Astrocyte of the spinal cord (primary cell): ENCODE measurements at places on chromosomes 1 and 21.

- DNase-seq = no peak
Measured at GRCh38 chr1:92924501-92924900, 36.8 kb downstream of the DIPK1A start.

DNA sequence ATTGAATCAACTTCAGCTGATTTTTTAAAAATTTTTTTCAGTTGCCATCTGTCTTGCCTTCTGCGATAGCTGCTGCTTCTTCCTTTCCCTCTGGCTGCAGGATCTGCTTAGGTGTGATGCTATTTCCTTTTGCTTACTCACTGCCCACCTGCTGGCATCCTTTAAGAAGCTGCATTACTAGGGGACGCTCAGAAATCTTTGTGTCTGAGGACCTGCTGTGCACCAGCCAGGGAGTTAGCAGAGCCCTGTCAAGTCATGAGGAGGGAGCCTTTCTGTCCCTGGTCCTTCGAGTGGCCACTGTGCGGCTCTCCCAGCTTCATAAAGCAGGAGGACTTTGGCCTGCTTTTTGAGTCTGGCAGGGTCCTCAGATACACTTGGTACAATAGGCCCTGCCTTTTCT, 327.8 kb downstream of the USH2A start:
- no peak for DNase-seq

DNA sequence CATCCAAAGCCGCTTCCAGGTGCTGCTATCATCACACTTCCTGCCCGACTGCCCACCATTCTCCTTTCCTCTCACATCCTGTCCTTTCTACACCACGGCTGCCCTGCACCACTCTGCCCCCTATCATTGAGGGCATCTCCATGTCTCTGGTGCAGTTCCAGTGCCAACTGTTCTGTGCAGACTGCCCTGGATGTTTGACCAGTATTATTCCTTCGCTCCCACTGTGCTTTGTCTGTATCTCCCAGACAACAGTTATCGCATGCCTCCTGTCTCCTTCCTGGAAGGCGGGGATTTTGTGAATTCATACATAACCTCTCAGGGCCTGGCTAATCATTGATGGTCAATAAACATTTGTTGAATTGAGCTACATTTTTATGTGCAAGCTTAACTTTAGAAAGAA, 63.6 kb upstream of the GNG12 start:
- no peak for DNase-seq

DNA sequence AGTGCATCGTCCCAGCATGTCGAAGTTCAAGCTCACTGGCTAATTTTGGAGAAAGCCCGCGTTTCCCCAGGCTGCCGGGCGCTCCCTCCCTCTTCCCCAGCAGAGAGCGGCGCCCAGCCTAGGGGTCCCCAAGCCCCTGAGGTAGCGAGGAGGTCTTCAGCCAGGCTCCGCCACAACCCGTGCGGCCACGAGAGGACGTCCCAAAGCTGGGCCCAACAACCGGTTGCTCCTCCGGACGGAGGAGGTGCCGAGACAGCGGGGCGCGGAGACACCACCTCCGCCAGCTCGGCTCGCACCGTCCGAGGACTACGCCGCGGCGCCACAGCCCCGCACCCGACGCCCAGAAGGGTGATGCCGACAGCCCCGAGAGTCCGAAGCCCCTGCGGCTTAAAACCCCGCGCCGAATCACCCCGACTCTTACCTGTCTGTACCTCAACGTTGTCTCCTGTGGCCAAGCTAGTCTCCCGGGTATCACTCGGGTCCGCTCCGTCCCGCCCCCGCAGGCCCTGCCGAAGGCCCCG, at the start of gene DENND2C:
TSS of gene DENND2C (minus strand) at position 488 of the 521 bp plus-strand sequence. CDS start 44,065 bp downstream, outside the sequence.
- DNase-seq = no peak

GRCh38 chr21:24289539-24289938, 1317.7 kb downstream of the MRPL39 start:
- DNase-seq = no peak
